Epithelial cell of prostate (primary cell): ENCODE measurements at places on chromosomes 7 and 10.

DNA sequence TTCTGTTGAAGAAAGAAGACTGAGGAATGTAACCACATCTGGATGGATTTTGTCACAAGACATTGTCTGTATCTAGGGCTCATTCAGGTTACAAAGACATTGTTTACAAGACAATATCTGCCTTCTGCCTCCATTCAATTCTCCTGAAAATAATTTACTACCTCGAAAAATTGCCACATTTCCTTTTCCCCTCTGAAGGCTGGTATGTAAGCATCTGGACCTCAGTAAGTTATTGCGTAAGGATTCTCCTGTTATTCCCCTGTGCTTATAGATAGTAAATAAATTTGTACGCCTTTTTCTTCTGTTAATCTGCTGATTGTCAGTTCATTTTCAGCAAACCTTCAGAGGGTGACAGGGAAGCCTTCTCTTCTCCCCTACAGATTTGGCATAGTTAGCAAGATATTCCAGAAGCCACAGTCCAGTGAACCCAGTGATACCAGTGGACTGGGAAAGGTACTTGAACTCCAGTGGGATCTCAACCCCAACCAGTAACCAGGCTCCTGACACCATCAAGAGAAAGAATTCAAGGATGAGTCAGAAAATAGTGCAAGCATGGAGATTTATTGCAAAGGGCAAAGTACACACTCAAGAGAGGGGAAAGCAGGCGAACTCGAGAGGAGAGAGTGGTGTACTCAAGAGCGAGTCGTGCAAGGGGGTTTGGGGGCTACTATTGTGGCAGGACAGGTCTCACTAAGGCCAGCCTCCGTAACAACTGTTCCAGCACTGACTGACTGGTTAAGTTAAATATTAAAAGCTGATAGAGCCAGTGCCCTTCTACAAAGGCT is 706.9 kb upstream of the GHITM start:
- DNase-seq = no peak

DNA sequence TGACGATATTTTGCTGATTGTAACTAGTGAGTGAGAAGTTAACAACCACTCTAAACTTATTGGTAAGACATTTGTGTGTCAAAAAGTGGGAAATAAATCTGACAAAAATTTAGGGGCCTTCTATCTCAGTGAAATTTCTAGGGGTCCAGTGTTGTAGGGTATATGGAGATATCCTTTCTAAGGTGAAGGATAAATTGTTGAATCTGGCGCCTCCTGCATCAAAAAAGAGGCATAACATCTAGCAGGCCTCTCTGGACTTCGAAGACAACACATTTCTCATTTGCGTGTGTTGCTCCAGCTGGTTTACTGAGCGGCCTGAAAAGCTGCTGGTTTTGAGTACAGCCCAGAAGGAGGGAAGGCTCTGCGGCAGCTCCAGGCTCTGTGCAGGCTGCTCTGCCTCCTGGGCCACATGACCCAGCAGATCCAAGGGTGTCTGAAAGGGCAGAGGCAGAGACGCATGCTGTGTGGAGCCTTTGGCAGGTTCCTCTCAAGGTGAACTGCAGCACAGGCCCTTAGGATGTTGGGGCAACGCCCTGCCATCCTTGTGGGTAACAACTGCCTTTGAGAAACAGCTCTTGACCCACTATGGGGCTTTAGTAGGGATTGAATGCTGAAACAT is 72.4 kb downstream of the LMBR1 start:
- no peak for DNase-seq

DNA sequence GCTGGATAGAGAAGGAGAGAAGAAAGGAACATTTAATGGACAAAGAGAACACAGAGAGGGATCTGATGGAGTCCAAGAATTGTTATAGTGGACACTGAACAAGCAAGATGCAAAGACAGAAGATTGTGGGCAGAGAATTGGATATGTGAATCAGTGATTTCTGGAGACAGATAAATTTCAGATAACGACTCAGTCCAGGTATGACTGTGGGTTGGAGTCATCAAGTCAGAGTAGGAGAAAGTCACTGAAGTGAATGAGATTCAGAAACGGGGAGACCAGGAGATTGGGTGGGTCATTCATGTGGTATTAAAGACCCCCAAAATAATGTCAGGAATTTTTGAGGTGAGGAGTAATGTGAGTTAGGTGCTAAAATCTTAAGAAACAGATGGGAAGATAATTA is 23.0 kb downstream of the ASB4 start:
- no peak for DNase-seq

DNA sequence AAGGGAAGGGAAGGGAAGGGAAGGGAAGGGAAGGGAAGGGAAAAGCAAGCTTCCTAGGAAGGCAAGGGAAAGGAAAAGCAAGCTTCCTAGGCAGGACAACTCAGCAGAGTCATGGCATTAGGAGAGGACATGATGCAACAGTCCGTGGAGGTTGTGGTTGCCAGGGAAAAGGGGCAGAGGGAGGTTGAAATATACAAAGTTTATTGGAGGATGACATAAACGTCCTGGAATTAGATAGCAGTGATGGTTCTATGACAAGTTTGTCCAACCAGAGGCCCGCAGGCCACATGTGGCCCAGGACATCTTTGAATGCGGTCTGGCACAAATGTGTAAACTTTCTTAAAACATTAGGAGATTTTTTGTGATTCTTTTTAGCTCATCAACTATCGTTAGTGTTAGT is 59.8 kb upstream of the OPN4 start:
- no peak for DNase-seq

- DNase-seq = no peak
Observed at GRCh38 chr10:325282-325681, 190.0 kb downstream of the ZMYND11 start.

GRCh38 chr10:110666673-110667072 is 22.5 kb downstream of the RBM20 start:
- DNase-seq = no peak

DNA sequence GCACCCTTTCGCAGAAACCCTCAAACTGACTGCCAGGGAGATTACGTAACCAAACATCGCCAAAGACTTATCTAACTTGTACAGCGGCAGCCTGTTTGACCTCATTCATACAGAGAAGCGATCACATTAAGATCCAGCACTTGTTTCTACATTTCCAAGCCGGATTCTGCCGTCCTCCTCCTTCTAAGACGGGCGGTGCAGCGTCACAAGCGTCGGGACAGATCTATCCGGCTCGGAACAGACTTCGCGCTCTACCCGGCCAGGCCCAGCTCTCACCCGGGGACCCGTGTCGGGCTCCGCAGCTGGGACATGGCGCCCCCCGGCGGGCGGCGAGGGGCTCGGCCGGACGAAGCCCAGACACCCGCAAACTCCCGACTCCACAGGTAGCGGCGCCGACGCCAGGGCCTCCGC is 373 bp downstream of the H2AZ2 start:
- DNase-seq = peak; percentile 34

DNA sequence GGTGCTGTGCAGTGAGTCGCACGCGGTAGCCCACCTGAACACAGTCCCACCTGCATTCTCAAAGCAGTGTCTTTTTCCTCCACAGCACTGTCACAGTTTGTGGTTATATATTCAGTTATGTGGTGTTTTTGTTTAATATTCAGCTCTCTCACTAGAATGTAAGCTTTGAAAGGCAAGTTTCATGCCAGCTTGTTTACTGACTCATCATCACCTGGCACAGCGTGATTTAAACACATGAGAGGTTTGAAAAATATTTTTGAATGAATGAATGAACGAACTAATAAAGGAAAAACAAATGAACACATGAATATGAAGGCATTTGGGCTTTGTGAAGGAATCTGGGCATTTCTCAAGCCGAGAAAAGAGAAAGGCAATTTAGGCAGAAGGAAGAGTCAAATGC is 51.9 kb upstream of the TM9SF3 start:
- DNase-seq = peak; percentile 10

DNA sequence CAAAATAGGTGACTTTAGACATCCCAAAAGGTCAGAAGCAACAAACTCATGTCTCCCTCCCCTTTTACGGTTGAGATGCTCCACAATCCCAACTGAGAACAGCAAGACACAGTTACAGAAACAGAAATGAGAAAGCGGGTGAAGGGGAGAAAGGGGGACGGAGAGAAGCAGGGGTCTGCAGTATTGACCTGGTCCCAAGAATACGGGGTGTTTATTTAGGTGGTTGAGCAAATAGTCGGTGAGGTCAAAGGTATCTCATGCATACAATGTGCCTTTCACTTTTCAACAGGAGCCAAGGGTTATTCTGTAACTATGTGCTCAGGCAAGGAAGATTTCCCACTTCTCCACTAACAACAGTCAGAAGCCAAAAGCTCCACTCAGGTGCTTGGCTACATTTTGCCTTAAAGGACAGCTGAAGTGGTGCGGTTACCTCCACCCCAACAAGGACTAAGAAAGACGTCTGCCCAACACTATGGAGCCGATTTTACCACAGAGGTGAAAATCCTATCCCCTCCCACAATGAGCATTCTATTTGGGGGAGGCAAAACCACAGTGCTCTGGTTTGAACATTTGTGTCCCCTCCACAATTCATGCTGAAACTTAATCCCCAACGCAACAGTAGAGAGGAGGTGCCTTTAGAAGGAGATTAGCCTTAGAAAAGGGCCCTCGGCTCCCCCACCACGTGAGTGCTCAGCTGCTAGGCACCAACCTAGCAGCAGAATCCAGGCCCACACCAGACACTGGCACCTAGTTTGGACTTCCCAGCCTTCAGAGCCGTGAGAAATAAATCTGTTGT is 77.9 kb downstream of the PARD3 start:
- DNase-seq = no peak

GRCh38 chr10:15378569-15378968 is 7.5 kb upstream of the FAM171A1 start:
- DNase-seq = no peak

GRCh38 chr7:35707422-35707821 is 12.5 kb upstream of the HERPUD2 start:
- no peak for DNase-seq

DNA sequence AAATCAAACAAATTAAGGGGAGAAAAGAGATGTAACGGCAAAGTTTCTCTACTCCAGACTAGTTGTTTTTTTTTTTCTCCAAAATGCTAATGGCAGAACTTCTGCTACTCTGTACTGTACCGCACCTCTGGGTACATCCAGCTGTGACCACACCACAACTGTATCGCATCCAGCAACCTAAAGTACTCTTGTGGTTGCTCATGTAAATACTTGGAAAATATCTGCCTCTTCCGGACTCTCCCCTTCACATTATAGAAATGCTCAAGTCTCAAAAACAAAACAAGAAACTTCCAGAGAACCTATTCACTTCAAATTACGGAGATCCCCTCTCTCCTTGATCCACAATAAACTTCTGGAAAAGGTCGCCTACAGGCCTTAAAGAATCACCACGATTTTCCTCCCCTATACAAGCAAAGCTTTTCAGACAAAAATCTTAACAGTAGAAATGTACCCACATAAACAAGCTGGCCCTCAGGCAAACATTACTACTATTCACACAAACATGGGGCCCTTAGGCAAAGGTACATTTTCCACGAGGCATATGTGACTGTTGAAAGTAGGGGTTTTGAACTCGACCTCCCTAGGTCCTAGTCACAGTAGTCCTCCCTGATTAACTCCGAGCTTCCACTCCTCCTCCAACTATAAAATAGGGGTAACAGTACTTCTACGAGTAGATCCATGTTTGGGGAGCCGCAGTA is 222.9 kb upstream of the MKLN1 start:
- DNase-seq = no peak

DNA sequence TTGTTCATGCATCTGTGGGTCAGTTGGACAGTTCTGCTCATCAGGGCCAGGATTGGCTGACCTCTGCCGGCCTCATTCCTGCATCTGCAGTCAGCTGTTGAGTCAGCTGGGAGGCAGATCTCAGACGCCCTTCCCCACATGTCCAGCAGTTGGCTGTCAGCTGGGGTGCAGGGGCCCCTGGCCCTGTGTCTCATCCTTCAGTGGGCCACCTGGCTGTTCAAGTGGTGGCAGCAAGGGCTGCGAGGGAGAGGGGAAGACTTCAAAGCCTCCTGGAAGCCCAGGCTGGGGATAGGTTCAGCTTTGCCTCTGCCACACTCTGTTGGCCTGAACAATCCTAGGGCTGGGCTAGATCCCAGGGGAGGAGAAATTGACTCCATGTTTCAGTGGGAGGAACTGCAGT is 33.2 kb downstream of the TACR2 start:
- no peak for DNase-seq

- no peak for DNase-seq
Observed at GRCh38 chr7:87627634-87627994, 584 bp upstream of the RUNDC3B start.

GRCh38 chr7:21550076-21550475 is 7.2 kb downstream of the DNAH11 start:
- no peak for DNase-seq

- no peak for DNase-seq
Observed at GRCh38 chr10:31522820-31523219, 203.8 kb downstream of the ZEB1 start.

GRCh38 chr10:71849461-71849908 is 1.6 kb downstream of the PSAP start:
- DNase-seq = no peak

DNA sequence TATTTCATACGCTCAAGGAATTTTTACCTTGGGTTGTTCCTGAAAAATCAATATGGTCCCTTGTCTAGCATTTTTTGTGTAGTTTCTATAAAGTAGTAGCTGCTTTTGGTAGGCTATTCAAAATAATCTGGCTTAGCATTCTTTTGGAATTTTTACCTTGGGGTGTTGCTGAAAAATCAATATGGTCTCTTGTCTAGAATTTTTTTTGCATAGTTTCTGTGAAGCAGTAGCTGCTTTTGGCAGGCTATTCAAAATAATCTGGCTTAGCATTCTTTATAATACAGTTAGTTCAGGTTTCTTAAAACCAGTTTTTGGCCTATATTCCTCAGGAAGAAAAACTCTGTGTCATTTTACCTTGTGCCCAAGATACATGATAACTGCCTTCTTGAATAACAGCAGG is 301.9 kb downstream of the SUGCT start:
- no peak for DNase-seq

DNA sequence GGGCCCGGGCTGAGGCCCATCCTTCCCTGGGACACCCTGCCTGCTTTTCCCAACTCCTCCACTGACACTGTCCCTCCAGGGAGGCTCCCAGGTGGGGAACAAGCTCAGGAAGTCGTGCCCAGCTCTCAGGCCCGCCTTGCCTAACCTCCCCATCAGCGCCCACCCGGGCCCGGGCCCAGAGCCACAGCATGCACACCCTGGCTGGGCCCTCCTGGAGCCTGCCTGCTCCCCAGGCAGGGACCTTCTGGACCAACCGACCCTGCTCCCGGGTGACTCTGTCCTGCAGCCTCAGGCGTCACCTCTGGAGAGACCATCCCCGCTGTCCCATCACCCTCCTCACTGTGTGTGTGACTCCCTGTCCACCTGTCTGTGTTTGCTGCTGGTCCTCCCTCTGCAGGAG is 1.8 kb upstream of the TMEM184A start:
- DNase-seq = no peak

- DNase-seq = no peak
Observed at GRCh38 chr10:62244088-62244487, 24.6 kb downstream of the RTKN2 start.

DNA sequence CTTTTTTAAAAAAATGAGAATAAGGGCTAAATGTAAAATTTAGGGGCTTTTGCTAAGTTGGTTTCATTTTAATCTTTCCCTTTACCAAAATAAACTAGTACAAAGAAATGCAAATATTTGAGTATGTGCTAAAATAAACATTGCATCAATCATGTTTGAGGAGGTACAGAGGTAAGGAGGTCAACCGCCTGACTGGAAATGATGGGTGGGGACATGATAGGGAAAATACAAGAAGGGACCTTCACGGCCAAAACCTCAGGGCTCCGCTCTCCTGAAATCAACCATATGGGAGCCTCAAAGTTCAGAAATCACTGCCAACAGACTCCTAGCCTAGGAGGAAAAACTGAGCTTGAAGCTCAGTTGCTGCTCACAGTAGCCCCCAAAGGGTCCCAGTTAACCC is 207.6 kb downstream of the AHR start:
- DNase-seq = no peak
